Naive thymus-derived CD4-positive, alpha-beta T cell (primary cell): ENCODE measurements at places on chromosomes 3 and 15. TPM values are rescaled to one million over a fixed set of nuclear protein-coding genes. Genes with fewer than 3 reads are reported as not detected.

The FAM174B gene
- 12.7 TPM for total RNA-seq

DNA sequence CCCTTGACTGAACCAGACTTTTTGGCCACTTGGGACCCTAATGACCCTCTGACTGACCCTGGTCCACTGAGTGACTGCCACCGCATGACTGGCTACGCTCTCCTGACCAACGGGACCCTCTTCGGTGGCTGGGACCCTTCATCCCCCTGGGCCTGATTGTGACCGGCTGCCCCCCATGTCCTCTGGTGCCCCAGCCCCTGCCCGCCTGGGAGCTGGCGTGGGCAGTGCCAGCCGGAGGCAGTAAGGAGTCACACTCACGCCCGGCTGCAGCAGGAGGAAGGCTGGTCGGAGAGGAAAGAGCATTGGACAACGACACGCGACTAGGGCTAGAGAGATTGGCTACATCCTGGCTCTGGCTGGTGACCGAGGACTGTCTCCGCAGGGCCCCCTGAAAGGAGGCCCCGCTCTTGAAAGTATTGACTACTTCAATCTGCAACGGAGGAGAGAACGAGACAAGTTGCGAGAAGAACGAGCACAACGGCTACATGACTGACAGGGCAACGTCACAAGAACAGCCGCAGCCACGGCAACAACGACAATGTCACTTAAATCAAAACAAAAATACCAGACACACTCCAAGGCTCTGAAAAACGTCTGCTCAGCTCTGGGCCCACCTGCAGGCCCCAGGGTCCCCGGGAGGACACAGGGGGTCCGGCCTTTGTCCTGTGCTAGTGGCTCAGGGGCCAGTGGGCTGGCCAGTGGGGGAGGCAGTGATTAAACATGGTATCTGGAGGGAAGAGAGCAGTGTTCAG lies 15.1 kb upstream of the SEC13 start:
- no peaks in the 10 kb centered on the region for H3K27me3 ChIP-seq
- H3K4me3 ChIP-seq: no peak overlapping the region
- DNase-seq: no peak
- no peak overlapping the region for H3K27ac ChIP-seq
- no peaks in the 10 kb centered on the region for H3K4me1 ChIP-seq

DNA sequence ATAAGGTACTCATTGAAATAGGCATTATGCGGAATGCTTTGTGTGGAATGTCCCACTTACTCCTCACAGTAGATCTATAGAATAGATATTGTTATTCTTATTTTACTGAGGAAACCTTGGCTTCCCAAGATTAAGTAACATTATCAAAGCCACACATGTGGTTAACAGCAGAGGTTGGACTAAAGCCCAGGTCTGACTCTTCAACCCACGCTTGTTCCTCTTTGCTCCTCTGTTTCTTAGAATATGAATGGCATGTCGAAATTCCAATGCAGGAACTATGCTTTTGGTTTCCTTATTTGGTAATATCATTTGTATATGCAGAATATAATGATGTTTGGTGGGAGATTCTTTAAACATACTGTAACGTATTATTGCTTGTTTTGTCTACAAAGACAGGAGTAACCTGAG lies 818.8 kb upstream of the LMCD1 start:
- no peaks in the 10 kb centered on the region for H3K27me3 ChIP-seq
- no peak overlapping the region for H3K4me3 ChIP-seq
- H3K36me3 ChIP-seq: no peaks in the 10 kb centered on the region
- DNase-seq: no peak

DNA sequence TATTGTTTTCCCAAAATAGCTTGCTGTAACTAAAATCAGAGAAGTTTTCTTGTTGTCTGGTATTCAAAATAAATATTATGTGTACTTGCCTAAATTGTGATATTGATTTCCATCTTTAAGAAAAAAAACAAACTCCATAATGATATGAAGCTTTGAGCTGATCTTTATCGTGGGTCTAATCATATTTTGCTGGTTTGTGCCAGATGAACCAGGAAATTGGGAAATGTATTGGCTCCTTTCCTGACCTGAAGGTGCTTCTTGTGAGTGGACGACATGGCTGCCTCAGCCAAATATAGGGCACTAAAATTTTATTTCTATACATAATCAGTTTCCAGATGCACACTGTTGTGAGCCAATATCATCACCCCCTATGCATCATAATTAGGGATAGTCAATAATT lies 113.3 kb downstream of the DIPK2A start:
- H3K4me1 ChIP-seq: no peaks in the 10 kb centered on the region
- no peak overlapping the region for H3K27ac ChIP-seq
- no peaks in the 10 kb centered on the region for H3K27me3 ChIP-seq
- no peak overlapping the region for H3K4me3 ChIP-seq
- no peak for DNase-seq

- no peak for DNase-seq
- no peaks in the 10 kb centered on the region for H3K4me1 ChIP-seq
- no peak overlapping the region for H3K27ac ChIP-seq
- no peaks in the 10 kb centered on the region for H3K27me3 ChIP-seq
- no peak overlapping the region for H3K4me3 ChIP-seq
These were observed 205.0 kb downstream of the LSAMP start for GRCh38 chr3:116240261-116240660.

- no peaks in the 10 kb centered on the region for H3K4me1 ChIP-seq
- no peak overlapping the region for H3K27ac ChIP-seq
- DNase-seq: no peak
- no peaks in the 10 kb centered on the region for H3K36me3 ChIP-seq
These were observed 265.0 kb downstream of the EPHA3 start for GRCh38 chr3:89372456-89372855.

DNA sequence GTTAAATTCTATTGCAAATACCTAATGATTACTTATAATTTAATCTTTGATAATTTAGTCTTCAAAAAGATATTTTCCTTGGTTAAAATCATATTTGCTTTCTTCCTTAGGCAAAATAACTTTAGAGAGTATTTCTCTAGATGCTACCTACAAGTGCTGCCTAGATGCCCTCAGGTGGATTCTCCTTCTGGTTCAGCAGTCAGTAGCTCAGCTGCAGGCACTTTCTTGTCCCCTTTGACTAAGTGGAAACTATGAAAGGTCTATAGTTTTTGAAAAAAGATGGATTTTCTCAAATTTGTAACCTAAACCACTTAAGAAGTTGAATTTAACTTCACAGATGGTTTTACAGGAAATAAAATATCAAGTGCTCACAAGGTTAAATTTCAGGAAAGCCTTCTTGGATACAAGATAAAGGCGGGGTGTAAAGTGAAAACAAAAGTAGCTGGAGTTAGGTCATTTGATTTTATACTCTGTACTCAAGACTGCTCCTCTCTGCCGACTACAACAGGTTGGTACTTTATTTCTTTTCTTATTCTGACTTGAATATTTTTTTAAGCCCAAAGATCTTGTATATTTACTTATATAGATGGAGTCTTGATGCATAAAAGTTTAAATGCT lies at the start of gene ACKR4:
ACKR4 (plus strand) TSS at position 455 of the 618 bp plus-strand sequence. CDS start 3,128 bp downstream, outside the sequence.
- no peaks in the 10 kb centered on the region for H3K4me1 ChIP-seq
- DNase-seq: no peak
- H3K36me3 ChIP-seq: peaks cover 7% of the 10 kb centered on the region

DNA sequence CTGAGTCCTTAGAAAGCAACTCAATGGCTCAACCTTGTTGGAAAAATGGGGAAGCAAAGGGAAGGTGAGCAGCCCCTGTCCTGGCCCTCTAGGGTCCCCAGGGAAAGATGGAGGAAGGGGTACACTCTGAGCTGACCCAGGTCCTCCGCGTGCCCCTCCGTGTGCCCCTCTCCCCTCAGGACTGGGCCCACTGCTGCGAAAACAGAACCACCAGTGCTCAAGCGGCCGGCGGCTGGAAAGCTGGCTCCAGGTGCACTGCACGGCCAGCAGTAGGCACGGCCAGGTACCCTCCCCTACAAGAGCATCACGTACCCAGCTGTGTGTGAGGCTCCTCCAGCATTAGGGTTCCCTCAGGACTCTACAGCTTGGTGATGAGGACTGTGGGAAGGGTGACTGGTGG lies 26.3 kb downstream of the RAB43 start:
- H3K36me3 ChIP-seq: peaks cover 4% of the 10 kb centered on the region
- H3K4me1 ChIP-seq: no peaks in the 10 kb centered on the region
- no peaks in the 10 kb centered on the region for H3K27me3 ChIP-seq
- no peak for DNase-seq

DNA sequence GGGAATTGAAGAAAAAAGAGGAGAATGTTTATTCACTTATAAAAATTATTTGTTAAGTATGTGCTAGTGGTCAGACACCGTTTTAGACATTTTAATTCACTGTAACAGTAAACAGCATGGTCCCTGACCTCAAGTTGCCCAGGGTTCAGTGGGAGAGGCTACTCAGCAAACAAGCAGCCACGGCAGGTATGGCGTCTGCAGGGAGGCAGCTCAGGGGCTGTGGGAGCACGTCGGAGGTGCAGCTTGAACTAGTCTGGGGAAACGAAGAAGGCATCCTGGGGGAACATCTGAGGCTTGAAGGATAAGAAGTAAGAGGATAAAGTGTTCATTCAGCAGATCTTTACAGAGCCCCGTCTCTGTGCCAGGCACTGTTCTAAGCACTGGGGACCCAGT lies 66.0 kb downstream of the CRTC3 start:
- H3K4me3 ChIP-seq: no peak overlapping the region
- no peaks in the 10 kb centered on the region for H3K36me3 ChIP-seq
- H3K27me3 ChIP-seq: no peaks in the 10 kb centered on the region
- no peak for DNase-seq

The SPTSSB gene
- total RNA-seq: not detected

DNA sequence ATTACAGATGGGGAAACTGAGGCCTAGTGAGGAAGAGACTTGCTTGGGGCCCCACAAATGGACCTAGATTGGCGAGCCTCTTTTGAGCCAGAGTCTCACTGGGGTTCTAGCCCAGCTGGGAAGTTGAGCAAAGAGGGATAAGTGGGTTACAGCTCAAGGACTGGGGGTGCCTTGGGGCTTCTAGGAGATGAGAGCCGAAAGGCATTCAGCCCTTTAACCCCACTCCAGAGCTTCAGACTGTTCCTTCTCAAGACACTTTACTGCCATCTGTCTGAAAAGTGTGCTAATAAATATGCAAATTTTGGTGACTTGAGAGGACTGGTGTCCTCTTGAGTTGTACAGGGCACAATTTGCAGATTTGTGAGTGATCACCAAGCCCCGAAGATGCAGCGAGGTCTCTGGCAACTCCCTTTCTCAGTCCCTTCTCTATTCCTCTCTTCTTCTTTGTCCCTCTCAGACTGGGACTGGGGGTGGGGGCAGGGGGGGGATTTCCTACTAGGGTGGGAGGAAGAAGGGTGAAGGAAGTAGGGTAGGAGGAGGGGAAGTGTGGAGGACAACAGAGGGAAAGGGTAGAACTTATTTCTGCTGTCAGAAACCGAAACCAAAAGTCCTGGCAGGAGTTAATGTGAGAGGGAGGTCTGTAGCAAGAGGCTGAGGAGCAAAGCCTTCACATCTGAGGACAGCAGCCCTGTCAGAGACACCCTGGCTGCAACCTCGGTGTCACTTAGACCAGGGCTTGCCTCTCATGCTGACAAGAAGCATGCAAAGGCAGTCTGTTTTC lies 16.2 kb upstream of the ANKDD1A start:
- peak overlapping the region; percentile 74 for H3K4me3 ChIP-seq
- H3K27ac ChIP-seq: peak overlapping the region; percentile 84
- no peaks in the 10 kb centered on the region for H3K27me3 ChIP-seq
- H3K36me3 ChIP-seq: no peaks in the 10 kb centered on the region
- H3K4me1 ChIP-seq: peaks cover 52% of the 10 kb centered on the region

DNA sequence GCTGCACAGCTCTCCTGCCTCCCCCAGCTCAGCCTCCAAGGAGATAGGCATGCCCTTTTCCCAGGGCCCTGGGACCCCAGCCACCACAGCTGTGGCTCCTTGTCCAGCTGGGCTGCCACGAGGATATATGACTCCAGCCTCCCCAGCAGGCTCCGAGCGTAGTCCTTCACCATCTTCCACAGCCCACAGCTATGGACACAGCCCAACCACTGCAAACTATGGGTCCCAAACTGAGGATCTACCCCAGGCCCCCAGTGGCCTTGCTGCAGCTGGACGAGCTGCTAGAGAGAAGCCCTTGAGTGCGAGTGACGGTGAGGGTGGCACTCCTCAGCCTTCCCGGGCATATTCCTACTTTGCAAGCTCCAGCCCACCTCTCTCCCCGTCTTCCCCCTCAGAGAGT lies 20.5 kb upstream of the APEH start:
- no peaks in the 10 kb centered on the region for H3K36me3 ChIP-seq
- no peaks in the 10 kb centered on the region for H3K4me1 ChIP-seq
- DNase-seq: no peak
- H3K27me3 ChIP-seq: no peaks in the 10 kb centered on the region

The GOLGA8J gene
- total RNA-seq: 0.38 TPM

- no peak overlapping the region for H3K4me3 ChIP-seq
- no peaks in the 10 kb centered on the region for H3K4me1 ChIP-seq
- H3K27ac ChIP-seq: no peak overlapping the region
These were observed 18.7 kb downstream of the THRB start for GRCh38 chr3:24475925-24476324.

The PIERCE2 gene
- total RNA-seq: not detected

GRCh38 chr3:52327486-52328290 lies 11.6 kb downstream of the DNAH1 start:
- H3K4me1 ChIP-seq: no peaks in the 10 kb centered on the region
- H3K27ac ChIP-seq: no peak overlapping the region
- H3K36me3 ChIP-seq: peaks cover 32% of the 10 kb centered on the region
- no peak overlapping the region for H3K4me3 ChIP-seq
- no peaks in the 10 kb centered on the region for H3K27me3 ChIP-seq

The WDR5B gene
- 18.3 TPM for total RNA-seq

DNA sequence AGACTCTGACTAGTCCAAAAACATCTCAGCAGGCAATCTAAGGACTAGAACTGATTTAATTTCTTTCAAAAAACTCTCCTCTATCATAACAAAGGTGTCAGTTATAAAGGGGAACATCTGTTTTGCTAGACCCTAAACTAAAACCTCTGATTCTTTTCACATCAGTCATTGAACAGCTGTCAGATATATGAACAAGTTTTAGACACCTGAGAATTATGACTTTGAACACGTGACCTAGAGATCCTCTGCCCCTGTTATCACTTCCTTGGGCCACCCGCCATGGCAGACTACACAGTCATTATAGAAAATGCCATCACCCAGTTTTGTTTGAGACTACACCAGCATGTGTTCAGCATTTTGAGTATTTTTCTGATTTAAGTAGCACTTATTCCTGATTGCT lies 282.3 kb upstream of the TBL1XR1 start:
- DNase-seq: no peak
- no peaks in the 10 kb centered on the region for H3K4me1 ChIP-seq
- H3K4me3 ChIP-seq: no peak overlapping the region
- H3K27me3 ChIP-seq: no peaks in the 10 kb centered on the region

GRCh38 chr3:184248454-184249411 lies at the start of gene ALG3:
TSS of gene ALG3 (minus strand) at chr3:184248962. CDS start at chr3:184248940, 22 bp downstream.
- DNase-seq: peak; percentile 86
- H3K27me3 ChIP-seq: no peaks in the 10 kb centered on the region
- peaks cover 32% of the 10 kb centered on the region for H3K36me3 ChIP-seq
- H3K4me3 ChIP-seq: peak within 1 kb of the TSS; percentile 100
- peak within 1 kb of the TSS; percentile 78 for H3K27ac ChIP-seq
- peaks cover 12% of the 10 kb centered on the region for H3K4me1 ChIP-seq
